Stimulated activated CD8-positive, alpha-beta memory T cell treated with anti-CD3 and anti-CD28 coated beads, Interleukin-15, amount 100 ng/mL, for 1 hour (primary cell): ENCODE measurements at places on chromosomes 5 and 9.

- no peak for DNase-seq
These were observed 4.0 kb downstream of the SLC35D2 start for GRCh38 chr9:96379461-96379860.

DNA sequence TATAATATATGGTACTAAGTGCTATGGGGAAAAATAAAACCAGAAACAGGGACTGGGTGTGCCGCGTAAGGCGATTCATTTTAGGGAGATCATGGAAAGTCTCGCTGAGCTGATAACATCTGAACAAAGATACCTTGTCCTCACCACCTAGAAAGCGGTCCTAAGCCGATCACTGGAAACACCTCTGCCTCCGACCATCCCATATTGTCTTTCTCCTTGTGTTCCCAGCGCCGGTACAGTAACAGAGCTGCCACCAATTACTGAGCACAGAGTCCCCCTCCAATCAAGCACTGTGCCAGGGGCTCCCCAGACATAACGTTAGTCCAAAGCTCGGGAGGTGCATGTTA is 704 bp downstream of the CCDC112 start:
- no peak for DNase-seq

- DNase-seq: no peak
These were observed 528.1 kb upstream of the KLF4 start for GRCh38 chr9:108017671-108018070.

GRCh38 chr5:24183981-24184380 is 460.8 kb downstream of the CDH10 start:
- DNase-seq: no peak

- DNase-seq: no peak
These were observed 14.0 kb downstream of the GGTA1 start for GRCh38 chr9:121485623-121486022.

DNA sequence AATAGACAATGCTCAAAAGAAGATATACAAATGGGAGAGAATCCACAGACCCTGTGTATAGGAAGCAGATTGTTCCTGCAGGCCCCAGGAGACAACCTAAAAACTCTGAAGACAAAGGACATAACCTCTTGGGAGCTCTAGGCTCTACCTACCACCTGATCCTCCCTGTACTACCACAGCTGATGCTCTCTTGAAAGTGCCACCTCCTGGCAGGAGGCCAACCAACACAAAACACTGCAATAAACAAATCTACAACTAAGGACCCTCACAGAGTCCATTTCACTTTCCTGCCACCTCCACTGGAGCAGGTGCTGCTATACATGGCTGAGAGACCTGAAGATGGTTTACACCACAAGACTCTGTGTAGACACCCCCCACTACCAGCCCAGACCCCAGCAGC is 49.0 kb downstream of the STARD4 start:
- DNase-seq: no peak

- no peak for DNase-seq
These were observed 40.8 kb upstream of the ARRDC3 start for GRCh38 chr5:91423871-91424270.

GRCh38 chr9:95463148-95464060 is 53.4 kb downstream of the PTCH1 start:
- DNase-seq: no peak

DNA sequence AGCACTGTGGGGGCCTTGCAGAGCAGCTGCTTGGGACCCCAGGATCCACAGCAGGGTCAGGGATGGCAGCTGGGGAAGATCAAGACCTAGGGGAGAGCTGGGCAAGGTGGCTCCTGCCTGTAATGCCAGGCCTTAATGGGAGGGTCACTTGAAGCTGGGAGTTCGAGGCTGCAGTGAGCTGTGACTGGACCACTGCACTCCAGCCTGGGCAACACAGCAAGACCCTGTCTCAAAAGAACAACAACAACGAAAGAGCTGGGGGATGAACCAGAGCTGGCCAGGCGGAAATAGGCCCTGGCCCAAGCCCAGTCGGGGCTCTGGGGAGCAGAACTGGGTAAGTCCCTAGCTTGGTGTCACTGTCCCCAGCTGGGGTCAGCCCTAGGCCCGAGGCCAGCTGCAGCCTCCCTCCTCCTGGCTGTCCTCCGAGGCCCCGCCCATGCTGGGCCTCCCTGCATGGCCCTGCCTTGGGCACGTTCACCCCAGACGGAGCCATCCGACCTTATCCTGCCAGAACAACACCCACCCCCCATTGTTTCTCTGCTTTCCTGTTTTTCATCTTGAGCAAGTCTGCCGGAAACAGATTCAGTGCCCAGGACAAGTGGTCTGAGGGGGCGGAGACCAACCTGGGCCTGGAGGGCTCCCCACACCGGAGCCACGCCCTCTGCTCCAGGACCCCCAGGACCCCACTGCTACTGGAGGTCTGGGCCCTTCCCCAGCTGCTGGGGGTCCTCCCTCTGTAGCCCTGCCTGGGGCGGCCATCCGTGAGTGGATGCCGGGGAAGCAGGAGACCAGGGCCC is 1.9 kb downstream of the DIPK1B start:
- no peak for DNase-seq

DNA sequence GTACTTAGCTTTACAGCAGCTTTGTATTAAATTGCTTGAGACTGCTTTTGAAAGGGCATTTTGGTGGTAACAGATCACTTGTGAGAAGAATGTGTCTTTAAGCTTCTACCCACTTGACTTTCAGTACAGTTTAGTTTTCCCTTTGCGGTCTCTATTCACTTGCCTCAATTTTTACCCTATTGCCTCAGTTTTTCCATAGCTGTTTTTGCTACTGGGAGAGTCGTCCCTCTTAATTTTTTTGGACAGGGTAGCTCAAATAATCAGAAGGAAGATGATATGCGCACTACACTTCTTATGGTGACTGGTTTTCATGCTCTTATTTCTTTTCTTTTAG is 18.8 kb downstream of the UGCG start:
- no peak for DNase-seq

- no peak for DNase-seq
These were observed 20.0 kb upstream of the ARSB start for GRCh38 chr5:79005151-79005550.

DNA sequence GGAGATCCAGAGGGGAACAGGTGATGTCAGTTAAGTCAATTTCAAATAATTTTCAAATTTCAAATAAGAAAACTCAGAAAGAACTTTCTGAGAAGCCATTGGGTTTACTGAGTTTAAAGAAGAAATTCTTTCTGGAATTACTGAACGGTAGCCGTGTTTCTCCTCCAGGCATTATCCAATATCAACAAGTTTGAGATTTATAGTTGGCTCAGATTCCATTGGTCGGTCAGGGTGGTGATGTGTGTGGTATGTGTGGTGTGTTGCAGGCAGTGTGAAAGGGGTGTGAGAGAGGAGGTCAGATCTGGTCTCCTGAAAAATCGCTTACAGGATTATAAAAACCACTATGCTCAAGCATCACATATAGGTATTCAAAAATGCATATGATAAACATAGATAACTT is 60.1 kb downstream of the PDE4D start:
- DNase-seq: no peak

DNA sequence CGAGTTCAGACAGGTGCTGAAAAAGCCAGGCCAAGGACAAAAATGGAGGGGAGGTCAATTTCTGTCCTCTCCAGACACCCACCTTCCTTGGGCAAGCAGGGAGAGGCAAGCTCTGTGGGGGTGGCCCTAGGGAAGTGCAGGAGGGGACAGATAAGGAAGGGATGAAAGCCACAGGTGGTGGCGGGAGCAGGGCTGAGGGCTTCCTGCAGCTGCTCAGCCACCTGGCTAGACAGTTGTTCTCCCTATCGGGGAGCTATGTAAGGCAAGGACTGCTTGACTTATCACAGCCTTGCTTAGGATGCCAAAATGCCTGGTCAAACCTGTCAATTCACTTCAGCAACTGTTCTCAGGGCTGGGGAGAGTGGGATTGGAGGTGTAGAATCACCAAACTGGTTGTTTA is 266.1 kb downstream of the ZSWIM6 start:
- DNase-seq: no peak

- no peak for DNase-seq
These were observed 1.6 kb downstream of the FBLL1 start for GRCh38 chr5:168530621-168531150.

- DNase-seq: no peak
These were observed 61.8 kb downstream of the ACTBL2 start for GRCh38 chr5:57420801-57421200.

GRCh38 chr9:92711844-92712243 is 41.9 kb upstream of the IPPK start:
- no peak for DNase-seq

GRCh38 chr5:137669811-137670210 is 66.1 kb downstream of the KLHL3 start:
- DNase-seq: no peak

GRCh38 chr9:13786131-13786530 is 506.6 kb upstream of the MPDZ start:
- DNase-seq: no peak

DNA sequence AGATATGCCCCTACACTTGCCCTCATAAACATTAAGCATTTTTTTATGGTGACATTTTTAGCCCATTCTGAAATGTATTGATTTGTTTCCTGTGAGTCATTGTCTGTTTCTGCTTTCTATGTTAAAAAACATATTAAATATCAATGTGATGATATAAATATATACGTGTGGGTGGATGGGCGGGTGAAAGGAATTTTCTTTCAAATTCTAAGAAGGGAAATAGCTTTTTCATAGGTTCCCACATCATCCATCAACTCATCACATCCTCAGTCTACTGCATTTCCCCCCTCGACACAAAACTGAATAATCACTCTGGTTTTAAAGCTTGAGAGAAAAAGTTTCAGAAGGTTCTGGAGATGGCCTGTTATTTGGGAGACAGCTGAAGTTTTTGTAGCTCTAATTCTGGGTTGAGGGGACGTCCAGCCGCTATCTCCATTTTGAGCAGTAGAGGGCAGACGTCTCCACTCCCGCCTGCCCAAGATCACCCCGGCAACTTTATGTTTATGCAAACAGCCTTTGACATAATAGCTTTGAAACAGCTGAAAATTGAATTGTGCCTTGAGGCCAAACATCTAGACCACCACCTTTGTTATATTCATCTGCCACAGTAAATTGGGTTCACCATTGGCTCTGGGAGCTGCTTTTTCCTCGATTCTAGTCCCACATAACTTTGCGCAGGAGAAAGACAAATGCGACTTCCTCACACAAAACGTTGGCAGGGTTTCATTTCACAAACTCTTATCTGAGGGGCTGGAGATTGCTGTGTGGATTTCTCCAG is 216.2 kb upstream of the CLINT1 start:
- peak; percentile 20 for DNase-seq

DNA sequence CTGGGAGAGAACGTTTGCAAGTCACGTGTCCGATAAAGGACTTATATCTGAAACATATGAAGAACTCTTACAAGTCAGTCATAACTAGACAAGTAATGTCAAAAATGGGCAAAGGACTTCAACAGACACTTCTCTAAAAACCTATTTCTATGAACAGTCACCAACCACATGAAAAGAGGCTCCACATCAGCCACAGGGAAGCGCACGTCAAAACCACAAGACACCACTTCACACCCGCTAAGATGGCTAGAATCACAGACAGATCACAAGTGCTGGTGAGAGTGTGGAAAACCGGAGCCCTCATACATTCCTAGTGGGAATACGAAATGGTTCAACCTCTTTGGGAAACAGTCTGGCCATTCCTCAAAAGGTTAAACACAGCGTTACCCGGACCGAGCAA is 11.5 kb upstream of the CARD9 start:
- DNase-seq: no peak

GRCh38 chr5:44646016-44646415 is 162.7 kb upstream of the MRPS30 start:
- no peak for DNase-seq

GRCh38 chr5:143055596-143056338 is 285.6 kb downstream of the ARHGAP26 start:
- DNase-seq: no peak

DNA sequence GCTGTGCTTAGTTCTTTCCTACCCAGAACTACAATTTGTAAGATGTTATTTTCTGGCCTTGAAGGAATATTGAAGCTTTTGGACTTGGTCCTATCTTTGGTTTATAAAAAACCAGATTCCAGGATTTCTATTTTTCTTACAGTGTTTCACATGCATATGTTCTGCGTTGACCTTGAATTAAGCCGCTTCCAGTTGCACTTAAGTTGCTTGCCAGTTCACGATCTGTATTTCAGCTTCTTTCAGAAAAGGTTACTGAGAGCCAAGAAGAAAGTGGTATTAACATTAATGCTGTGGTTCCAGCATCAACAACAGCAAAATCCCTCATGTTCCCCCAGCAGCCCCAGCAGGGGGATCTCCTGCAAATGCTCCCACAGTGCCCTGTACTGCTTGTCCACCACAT is 156.4 kb upstream of the ADAMTS16 start:
- DNase-seq: no peak

- no peak for DNase-seq
These were observed 40.7 kb downstream of the NR3C1 start for GRCh38 chr5:143362664-143363227.
